ENCODE measurements at places on chromosomes 5 and 9.

- no peak for DNase-seq
Measured at GRCh38 chr5:152649609-152650008, 244.5 kb upstream of the NMUR2 start.

GRCh38 chr9:81855538-81855937, 72.7 kb upstream of the SPATA31D4 start:
- no peak for DNase-seq

DNA sequence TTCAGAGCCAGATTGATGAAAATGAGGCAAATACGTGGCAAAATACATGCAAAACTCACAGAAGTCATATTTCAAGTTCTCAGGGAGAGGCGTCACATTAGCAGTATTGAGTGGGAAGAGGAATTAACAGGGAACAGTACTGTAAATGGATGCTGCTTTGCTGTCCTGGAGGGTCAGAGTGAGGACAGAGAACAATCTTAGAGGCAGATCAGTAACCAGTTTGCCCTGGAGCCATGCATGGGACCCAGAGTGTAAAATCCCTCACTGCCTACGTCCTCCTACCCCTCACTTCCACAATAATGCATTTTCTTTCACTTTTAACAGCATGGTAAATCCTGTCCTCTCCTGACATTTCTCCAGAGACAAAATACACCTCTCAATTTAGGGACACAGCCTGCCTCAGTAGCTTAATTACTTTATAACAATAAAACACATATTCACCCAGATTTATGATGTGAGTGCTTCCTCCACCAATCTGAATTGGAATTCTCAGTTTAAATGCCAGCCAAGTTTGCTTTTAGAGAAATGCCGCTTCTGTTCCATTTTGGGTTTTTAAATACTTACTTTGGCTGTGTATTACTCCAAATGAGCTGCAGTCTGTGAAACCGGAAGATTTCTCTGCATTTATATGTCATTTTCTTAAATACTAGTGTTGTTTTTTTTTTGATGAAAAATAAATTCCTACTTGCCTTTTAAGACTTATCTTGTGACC, 70.0 kb downstream of the LMNB1 start:
- DNase-seq, result no peak

- no peak for DNase-seq
Measured at GRCh38 chr9:89716559-89716958, 111.7 kb downstream of the GADD45G start.

DNA sequence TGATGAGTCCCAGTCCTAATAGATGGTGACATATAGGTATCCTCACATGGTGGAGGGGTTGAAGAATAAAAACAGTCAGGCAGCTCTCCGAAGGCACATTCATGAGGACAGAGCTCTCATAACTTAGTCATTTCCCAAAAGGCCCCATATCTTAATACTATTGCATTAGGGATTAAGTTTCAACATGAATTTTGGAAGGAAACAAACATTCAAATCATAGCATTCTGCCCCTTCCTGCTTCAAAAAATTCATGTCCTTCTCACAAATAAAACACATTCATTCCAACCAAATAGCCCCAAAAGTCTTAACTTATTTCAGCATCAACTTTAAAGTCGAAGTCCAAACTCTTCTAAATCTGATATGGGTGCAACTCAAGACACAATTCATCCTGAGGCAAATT, 277.2 kb upstream of the NR4A3 start:
- no peak for DNase-seq

DNA sequence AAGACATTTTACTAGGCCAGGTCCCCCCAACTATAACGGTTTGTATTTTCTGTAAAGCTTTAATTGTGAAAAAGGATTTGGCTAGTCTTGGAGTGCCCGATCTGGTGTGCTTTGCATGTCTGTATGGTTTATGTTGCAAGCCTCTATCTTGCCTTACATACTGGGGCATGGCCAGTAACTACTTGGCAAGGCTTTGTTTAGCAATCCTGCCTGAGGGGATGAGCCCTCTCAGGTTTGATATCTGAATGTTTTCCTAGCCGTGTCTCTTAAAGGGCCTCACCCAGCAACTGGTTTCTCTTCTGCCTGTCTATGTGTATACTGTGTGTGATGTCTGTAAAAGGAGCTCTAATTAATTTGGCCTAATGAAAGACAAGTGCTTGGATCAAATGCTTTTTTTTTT, 61.3 kb upstream of the SPINK5 start:
- DNase-seq, result no peak
